Pancreas (tissue), 10 donors: ENCODE measurements at places on chromosomes 4 and X. TPM values are rescaled to one million over a fixed set of nuclear protein-coding genes. Genes with fewer than 3 reads are reported as not detected.

The GBA3 gene
- not detected for total RNA-seq

The TMEM154 gene
- total RNA-seq = 1.5 TPM

The TMSB15A gene
- 0.42 TPM for total RNA-seq

The IGSF1 gene
- 0.38 TPM for total RNA-seq

The OTUD6A gene
- not detected for total RNA-seq

The IL9R gene
- total RNA-seq = not detected

The RBMXL3 gene
- not detected for total RNA-seq

The PABPC4L gene
- 0.24 TPM for total RNA-seq

The UGT2A1 gene
- not detected for total RNA-seq

The OCRL gene
- 6.9 TPM for total RNA-seq

The MAGEA12 gene
- not detected for total RNA-seq

The ARR3 gene
- not detected for total RNA-seq

The IQCM gene
- total RNA-seq = not detected

The NWD2 gene
- total RNA-seq = under 0.01 TPM

The INTU gene
- 2.6 TPM for total RNA-seq

The OTUD5 gene
- total RNA-seq = 18.1 TPM

The REELD1 gene
- 0.14 TPM for total RNA-seq

The TCEAL7 gene
- total RNA-seq = 0.43 TPM

The TKTL2 gene
- not detected for total RNA-seq

The CCDC110 gene
- total RNA-seq = 11.4 TPM

The AADAT gene
- 2.8 TPM for total RNA-seq

The POF1B gene
- 13.0 TPM for total RNA-seq

The HTN1 gene
- not detected for total RNA-seq

The AR gene
- total RNA-seq = 0.43 TPM

The RIBC1 gene
- total RNA-seq = 1.2 TPM

The MTMR8 gene
- 0.91 TPM for total RNA-seq

The CFAP99 gene
- 1.1 TPM for total RNA-seq

The NSUN7 gene
- total RNA-seq = 7.2 TPM

The NHS gene
- 0.32 TPM for total RNA-seq

The MAGEE2 gene
- not detected for total RNA-seq

The BGN gene
- 4.0 TPM for total RNA-seq

The CYTL1 gene
- total RNA-seq = 0.70 TPM

The ZNF141 gene
- 8.7 TPM for total RNA-seq

The VSIG4 gene
- total RNA-seq = 2.5 TPM

The TLR3 gene
- 5.8 TPM for total RNA-seq

The NAT8L gene
- total RNA-seq = 3.0 TPM

The MAGED4 gene
- 3.6 TPM for total RNA-seq

The CSAG1 gene
- total RNA-seq = not detected

The CLDN34 gene
- 0.21 TPM for total RNA-seq

The HS6ST2 gene
- total RNA-seq = 3.8 TPM

The CCDC120 gene
- total RNA-seq = 5.4 TPM

The AFAP1 gene
- total RNA-seq = 6.7 TPM

The TMPRSS11D gene
- total RNA-seq = not detected

The FAM184B gene
- not detected for total RNA-seq

The KLF3 gene
- total RNA-seq = 27.5 TPM

The USP17L12 gene
- not detected for total RNA-seq

The GPM6B gene
- 0.47 TPM for total RNA-seq

The PCDH10 gene
- total RNA-seq = 0.12 TPM

The GPRASP2 gene
- 4.9 TPM for total RNA-seq

The VEGFC gene
- 0.69 TPM for total RNA-seq

The RPS6KA6 gene
- 1.3 TPM for total RNA-seq

The UGT2B7 gene
- total RNA-seq = 6.2 TPM

The RHOXF1 gene
- total RNA-seq = not detected
